ENCODE measurements at places on chromosomes 12 and 14.

GRCh38 chr14:21734457-21735074 lies 60.9 kb upstream of the OR4E1 start:
- peak; percentile 43 for DNase-seq

DNA sequence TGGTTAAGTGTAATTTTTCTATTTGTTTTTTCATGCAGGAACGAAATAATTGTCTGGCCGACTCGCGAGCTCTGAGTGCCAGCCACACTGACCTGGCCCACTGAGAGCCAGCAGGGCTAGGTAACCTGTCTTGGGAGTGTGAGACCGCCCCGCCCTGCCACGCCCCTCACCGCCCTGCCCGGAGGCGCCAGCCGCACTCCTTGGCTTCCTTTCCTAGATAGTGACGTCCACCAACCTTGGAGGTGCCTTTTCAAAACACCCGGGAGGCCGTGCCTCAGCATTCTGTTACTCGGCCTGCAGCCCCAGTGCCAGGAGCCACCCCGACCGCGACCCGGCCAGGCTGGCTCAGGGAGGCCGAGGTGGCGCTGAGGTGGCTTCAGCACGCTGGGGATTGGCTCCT lies 21.7 kb downstream of the XRCC3 start:
- no peak for DNase-seq

DNA sequence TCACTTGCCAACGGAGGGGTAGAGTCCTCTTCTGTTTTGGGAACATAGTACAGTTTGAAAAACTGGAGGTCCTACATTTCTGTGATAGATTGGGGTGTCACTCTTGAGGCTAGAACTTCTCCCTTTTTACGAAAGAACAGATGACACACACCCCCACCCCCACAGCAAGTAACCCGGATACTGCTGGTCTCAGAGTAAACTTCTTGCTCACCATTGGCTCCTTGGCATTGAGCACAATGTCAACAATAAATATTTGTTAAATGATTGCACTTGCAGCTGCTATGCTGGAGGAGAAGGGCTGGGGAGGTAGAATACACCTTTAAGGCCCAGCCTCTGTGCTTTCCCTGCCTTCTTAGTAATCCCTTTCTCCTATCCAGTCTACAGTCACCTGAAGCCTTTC lies 149.8 kb downstream of the TGFB3 start:
- no peak for DNase-seq

GRCh38 chr14:96079066-96079465 lies 39.9 kb downstream of the C14orf132 start:
- DNase-seq = no peak

DNA sequence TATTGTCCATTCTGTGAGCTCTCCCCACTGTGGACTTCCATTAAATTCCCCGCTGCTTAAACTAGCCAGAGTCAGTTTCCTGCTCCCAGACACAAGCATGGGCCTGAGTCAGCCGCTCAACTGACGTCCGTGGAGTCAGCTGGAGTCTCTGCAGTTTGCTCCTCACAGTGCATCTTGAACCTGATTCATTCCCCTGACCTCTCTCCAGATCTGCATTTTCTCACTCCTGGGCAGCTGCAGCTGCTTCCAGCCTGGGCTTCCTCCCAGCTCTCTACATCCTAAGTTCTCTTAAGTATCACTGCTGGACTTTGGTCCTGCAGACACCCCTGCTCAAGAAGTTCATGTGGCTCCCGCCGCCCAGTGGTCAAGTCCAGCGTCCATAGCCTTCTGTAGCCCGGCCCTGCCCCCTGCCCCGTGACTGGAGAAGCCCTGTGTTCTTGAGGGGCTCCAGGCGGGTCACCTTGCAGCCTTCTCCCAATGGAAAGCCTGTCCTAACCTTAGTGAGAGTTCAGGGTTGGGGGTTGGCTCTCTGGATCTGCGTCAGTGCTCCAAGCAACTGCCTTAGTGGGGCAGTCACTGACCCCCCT lies 20.0 kb downstream of the NFKBIA start:
- DNase-seq = no peak

DNA sequence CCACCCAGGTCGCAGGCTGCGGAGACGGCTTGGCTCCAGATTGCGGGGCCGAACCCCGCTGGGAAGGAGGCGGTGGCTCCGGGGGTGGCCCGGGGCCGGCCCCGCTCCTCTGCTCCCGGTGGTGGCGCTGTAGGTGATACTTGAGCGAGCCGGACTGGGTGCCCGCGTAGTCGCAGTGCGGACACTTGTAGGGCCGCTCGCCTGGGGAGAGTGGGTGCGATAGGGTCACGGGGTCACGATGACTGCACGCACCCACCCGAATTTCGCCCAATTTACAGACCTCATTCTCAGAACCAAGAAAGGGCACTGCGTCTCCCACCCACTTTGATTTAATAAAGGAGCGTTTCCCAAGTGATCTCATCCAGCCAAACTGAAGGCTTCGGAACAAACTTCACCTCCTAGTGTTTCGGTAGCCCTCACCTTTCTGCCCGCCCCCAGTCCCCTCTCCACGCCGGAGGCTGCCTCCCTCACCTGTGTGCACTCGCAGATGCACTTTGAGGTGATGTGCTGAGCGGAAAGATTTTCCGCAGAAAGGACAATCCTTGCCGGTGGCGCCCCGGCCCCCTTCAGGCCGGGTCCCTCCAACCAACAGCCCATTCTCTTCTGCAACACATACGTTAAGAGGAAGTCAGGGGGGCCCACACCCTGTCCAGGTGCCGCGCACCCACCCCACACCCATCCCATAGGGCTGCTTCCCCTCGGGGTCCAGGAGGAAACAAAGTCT lies 7.4 kb downstream of the ZNF219 start:
- DNase-seq = no peak

DNA sequence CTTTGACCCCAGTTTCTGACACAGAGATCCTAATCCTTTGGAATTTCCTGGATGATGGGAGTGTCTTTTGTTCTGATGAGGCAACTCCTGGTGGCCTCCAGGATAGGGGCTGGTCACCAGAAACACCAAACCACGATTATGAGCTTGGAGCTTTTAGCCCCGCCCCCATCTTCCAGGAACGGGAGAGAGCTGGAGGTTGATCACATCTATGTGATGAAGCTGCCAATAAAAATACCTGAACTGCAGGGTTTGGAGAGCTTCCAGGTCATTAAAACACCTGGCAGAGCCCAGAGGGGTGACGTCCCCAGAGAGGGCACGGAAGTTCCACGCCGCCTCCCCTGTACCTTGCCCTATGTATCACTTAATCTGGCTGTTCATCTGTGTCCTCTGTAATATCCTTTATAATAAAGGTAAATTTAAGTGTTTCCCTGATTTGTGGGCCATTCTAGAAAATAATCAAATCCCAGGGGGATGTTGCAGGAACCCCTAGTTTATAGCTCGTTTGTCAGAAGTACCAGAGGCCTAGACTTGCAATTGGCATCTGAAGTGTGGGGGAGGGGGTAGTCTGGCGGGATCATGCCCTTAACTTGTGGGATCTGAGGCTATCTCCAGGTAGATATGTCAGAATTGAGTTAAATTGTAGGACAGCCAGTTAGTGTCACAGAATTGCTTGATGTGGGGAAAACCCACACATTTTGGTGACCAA lies 21.2 kb downstream of the APPL2 start:
- DNase-seq = no peak

DNA sequence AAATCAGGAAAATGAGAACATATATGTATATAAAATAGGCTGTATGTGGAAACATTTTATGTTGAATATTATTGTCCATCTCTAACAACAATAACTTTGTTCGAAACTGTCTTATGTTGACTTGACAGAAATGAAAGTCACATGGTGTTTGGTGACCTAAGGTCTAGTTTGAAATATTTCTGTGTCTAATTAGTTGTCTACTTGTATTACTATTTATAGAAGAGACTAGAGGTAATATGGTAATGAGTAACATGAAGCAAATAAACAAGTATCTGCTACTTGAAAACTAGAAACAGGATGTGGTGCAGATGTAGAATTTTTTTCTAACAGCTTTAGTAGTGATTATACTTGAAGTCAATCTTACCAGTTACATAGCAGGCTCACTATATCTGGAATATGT lies 3.9 kb downstream of the GPHN start:
- no peak for DNase-seq

GRCh38 chr14:57831981-57832380 lies 33.9 kb downstream of the SLC35F4 start:
- DNase-seq = no peak

- no peak for DNase-seq
These were observed 56.2 kb downstream of the SDR9C7 start for GRCh38 chr12:56878010-56878339.

- DNase-seq = no peak
These were observed 371.8 kb upstream of the PRICKLE1 start for GRCh38 chr12:42961395-42961794.

GRCh38 chr12:71890475-71890874 lies 48.2 kb upstream of the TPH2 start:
- DNase-seq = no peak

GRCh38 chr14:99576761-99577705 lies 27.0 kb downstream of the CCDC85C start:
- DNase-seq = no peak

DNA sequence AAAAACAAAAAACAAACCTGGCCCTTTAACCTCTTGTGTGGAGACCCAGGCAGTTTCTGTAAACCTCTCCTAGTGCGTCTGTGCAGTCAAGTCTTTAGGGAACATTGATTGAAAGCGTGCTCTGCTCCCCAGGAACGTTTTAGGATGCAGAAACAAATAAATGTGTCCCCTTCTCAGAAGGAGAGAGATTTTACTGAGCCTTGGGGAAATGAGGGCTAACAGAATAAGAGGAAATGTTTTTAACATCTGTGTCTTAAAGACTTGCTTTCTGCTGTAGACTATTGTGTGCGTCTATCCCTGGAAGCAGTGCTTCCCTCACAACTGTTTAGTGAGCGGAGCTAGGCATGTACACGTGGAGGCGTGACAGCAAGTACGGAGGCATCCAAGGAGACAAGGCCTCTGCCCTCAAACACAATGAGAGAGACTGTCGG lies 54.3 kb downstream of the TECPR2 start:
- no peak for DNase-seq

All from D341Med (cell line).